ENCODE measurements at places on chromosomes 2 and 18.

GRCh38 chr2:231339316-231339715 lies 56.2 kb upstream of the B3GNT7 start:
- DNase-seq: no peak

DNA sequence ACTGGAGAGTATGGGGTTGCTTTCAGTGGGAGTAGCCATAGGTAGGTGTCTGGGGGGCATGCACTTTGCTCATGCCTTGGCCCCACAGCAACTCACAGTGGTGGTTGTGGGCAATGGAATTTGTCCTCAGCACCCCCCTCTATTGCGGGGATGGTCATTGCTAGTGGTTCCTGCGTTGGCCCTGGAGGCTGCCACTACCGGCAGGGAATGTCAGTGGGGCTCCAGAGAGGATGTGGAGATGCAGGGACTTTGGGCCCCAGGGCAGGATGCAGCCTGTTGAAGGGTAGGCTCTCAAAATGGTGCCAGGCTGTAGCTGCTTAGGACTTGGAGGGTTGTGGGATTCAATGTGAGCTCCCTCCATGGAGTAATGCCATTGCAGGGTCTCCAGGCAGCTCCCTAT lies 125.0 kb downstream of the XRCC5 start:
- DNase-seq: no peak

GRCh38 chr2:172985139-172985892 lies 90.3 kb upstream of the MAP3K20 start:
- no peak for DNase-seq

DNA sequence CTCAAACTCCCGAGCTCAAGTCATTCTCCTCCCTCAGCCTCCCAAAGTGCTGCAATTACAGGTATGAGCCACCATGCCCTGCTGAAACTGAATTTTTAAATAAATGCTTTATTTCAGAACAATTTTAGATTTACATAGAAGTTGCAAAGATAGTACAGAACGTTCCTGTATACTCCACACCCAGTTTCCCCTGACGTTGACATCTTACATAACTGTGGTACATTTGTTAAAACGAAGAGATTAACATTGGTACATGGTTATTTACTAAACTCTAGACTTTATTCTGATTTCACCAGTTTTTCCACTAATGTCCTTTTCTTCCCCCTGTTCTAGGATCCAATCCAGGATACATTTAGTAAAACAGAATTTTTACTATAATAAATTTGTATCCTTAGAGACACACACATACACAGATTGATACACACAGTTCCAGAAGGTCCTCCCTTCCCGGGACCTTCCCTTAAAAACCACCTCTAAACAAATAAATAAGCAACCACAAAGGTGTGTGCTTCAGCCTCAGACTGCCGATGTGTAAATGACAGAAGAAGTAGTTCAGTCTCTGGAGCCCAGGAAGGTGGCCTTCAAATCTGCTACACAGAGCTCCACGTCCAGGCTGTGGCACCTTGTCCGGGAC lies 6.9 kb downstream of the NEU2 start:
- DNase-seq: no peak

DNA sequence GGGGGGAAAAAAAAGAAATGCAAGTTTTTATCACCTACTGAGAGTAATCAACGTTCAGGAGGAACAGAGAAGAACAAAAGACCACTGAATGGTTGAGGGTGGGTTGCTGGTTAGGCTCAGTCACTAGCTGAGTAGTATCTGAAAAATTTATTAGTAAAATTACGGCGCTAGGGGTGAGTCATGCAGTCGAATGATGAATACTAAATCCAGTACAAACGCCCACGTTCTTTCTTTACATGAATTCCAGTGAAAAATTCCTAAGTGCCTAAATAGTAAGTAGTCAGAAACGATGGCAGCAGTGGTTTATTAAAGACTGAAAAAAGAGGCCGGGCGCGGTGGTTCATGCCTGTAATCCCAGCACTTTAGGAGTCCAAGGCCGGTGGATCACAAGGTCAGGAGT lies 52.0 kb downstream of the TEKT4 start:
- no peak for DNase-seq

DNA sequence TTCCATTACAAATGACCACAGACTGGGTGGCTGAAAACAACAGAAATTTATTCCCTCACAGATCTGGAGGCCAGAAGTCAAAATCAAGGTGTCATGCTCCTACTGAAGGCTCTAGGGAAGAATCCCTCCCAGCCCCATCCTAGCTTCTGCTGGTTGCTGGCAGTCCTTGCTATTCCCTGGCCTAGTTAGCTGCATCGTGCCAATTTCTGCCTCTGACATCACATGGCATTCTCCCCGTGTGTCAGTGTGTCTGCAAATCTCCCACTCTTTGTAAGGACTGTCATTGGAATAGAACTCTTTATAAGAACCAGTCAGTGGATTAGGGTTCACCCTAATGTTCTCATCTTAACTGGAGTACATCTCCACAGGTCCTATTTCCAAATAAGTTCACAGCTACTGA lies 30.5 kb upstream of the NCKAP5 start:
- DNase-seq: no peak

- DNase-seq: no peak
Measured at GRCh38 chr2:128594953-128595677, 276.4 kb upstream of the HS6ST1 start.

DNA sequence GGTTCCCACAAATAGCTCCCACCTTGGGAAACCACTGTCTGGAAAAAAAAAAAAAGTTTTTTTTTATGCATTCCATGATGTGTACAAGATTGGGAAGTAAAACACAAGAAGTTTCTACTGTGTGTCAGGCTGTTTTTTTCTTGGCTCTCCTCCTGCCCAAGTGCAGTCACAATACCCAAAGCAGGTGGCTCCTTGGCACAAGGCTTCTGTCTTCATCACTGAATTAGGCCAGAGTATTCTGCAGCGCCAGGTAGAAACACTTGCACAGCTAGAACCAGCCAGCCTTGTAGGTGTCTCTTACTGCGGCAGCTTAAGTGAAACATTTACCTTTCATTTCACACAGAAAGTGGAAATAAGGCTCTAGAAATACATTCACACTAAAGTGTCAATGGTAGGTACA lies 23.8 kb upstream of the MAL start:
- DNase-seq: no peak

- DNase-seq: no peak
Measured at GRCh38 chr2:225415341-225415740, 15.8 kb downstream of the NYAP2 start.

GRCh38 chr18:45168866-45169600 lies 446.2 kb upstream of the SLC14A2 start:
- no peak for DNase-seq

DNA sequence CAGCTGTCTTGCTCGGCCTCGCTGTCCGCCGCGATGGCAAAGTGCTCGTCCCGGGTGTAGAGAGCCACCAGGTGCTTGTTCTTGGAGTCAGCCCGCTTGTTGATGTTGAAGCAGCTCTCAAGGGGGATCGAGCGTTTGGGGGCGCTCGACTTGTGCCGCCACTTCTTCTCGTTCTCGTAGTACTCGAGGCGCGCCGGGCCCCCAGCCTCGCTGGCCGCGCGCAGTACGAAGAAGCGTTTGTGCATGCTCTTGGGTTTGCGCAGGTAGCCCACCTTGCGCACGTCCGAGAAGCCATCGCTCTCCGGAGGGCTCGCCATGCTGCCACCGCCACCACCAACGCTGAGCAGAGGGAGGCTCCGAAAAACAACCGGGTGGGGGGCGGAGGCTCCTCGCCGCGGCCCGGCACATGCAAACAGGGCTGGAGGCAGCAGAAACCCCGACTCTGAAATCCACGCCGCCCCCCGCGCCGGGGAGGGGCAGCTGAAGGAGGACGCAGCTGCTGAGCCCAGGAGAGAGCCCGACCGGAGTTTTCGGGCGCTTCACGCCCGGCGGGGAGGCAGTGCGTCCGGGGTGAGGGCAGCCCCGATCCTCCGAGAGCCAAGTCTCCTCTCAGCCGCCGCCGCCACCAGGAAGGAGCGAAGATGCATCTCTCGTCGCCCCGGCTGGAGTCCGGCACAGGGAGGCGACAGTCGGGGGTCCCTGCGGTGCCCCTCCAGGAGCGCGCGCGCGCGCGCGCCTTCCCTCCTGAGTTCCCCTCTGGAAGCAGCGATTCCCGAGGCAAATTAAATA lies 1.0 kb downstream of the IRS1 start:
- DNase-seq: peak; percentile 18

GRCh38 chr2:28488083-28488830 lies 7.6 kb upstream of the PLB1 start:
- no peak for DNase-seq

GRCh38 chr18:47968721-47969120 lies 38.3 kb upstream of the SMAD2 start:
- DNase-seq: no peak

GRCh38 chr2:235493775-235494715 lies at the start of gene AGAP1:
Gene AGAP1 (plus strand): TSS chr2:235494043.
- DNase-seq: no peak

DNA sequence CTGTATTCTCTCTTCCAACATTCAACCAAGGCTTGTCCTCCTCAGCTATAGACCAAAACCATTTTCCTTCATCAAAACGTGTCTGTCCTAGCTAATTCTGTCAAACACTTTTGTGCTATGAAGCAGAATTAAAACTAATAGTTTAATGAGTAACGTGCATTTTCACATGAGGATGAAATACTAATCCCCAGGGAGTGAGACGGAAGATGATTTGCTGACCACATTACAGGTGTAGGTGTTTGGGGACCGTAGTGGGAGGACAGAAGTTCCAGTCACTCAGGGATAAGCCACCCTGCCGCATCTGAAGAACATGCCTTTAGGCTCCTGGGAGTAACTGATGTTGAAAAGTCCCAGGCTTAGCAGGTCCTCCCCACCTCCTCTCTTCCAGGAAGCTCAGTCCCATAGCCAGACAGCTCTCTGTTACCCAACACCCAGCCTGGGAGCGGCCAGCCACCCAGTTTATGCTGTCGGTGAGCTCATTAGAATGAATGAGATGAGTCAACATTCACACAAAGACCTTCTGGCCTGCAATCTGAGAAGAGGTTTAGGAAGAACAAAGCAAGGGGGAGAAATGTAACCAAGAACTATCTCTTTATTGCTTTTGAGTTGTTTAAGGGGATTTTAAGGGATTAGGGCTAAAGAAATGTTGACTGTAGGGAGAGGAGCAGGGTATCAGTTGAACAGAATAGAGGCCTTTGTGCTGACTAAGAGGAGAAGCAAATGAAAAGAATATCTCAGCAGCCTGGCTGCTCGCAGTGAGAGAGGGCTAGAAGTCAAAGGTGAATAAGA lies 122.5 kb downstream of the FOXI3 start:
- no peak for DNase-seq

GRCh38 chr2:14774436-14774968 lies 142.0 kb downstream of the LRATD1 start:
- no peak for DNase-seq

- DNase-seq: no peak
Measured at GRCh38 chr2:127428815-127429109, 10.5 kb downstream of the PROC start.

DNA sequence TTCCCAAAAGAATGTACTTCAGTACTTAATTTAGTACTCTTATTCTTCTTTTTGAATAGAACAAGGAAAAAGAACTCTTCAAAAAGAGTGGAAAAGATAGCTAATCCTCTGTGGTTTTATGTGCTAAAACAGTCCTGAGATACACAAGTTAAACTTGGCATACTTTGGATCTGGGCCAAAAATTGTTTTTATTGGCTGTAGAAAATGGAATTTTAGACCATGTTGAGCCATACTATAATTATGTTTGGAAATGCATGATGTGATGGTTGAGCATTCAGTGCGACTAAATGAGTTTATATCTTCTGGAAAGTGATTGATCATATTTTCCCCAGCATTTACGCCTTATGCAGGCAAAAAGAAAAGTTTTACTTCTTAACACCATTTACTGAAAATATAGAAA lies 18.0 kb upstream of the PDE1A start:
- DNase-seq: no peak

DNA sequence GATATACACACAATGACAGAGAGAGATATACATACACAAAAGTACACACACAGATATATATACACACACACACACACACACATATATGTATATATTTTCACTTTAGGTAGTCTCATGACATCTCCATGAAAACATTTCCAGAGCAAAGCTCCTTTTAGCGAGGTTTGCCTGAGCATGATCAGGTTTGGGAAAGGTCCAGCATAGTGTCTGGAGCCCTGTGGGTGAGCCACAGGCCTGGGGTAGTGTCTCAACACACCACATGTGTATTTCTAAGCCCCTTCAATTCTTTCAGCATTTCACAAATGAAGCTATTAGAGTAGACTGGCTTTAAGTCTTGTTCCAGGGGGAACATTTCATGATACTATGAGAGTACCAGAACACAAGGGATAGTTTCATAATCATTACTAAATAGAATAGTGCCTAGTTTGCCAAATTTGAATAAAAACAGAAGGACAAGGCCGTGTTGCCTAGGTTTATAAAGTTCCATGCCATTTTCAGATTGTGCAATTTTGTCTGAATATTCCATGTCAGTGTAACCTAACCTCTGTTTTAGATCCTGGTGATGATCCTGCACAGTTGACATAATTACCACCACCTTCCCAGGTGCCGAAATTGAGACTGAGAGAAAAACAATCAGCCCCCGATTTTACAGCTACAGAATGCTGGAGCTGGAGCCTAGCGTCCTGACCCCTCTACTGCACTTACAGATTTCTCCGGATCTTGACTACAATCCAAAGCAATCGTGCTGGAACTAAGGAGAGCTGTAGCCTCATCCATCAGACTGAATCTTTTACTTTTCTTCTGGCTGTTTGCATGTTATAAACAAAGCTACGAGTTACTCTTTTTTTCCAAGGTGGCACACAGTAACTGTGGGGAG lies 332.7 kb downstream of the CYRIA start:
- no peak for DNase-seq

- no peak for DNase-seq
Measured at GRCh38 chr2:56229397-56230060, 45.7 kb downstream of the CCDC85A start.

DNA sequence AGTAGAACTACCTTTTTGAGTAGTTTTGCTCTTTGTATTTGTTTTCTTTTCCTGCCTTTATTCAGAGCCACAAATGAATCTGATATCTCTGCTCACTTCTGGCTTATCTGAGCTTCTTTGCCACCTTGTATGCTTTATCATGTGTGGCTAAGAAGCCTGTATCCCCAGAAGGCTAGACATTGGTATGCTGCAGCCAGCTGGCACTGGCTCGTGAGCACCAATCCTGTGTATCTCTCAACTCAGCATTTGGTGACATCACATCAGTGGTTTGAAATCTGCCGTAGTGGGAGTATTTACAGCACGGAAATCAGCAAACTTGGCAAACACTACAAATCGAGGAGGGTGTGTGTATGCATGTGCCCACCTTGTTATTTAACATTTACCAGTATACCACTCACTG lies 183.7 kb upstream of the LHCGR start:
- DNase-seq: no peak
